ENCODE measurements at places on chromosomes 2 and 18. TPM values are rescaled to one million over a fixed set of nuclear protein-coding genes. Genes with fewer than 3 reads are reported as not detected.

MPV17 gene
- 90.2 TPM for total RNA-seq

SEMA4C gene
- total RNA-seq: 24.5 TPM

CAPN14 gene
- not detected for total RNA-seq

FRZB gene
- total RNA-seq: not detected

GALNT5 gene
- 2.8 TPM for total RNA-seq

MAP3K19 gene
- total RNA-seq: not detected

ANKRD30BL gene
- not detected for total RNA-seq

TLX2 gene
- 0.14 TPM for total RNA-seq

FAM168B gene
- total RNA-seq: 89.0 TPM

CD28 gene
- total RNA-seq: not detected

PARD3B gene
- 1.2 TPM for total RNA-seq
